ENCODE measurements at places on chromosomes 4 and X.
A peak's percentile ranks its signal among the peaks of the same experiment; 100 is the strongest.

GRCh38 chr4:74474345-74475090, 29.6 kb downstream of the AREG start:
- H3K27me3 ChIP-seq = peaks cover 9% of the 10 kb centered on the region
- no peak overlapping the region for H3K27ac ChIP-seq
- H3K4me3 ChIP-seq = no peak overlapping the region

- no peaks in the 10 kb centered on the region for H3K4me1 ChIP-seq
- H3K27ac ChIP-seq = no peak overlapping the region
- no peak overlapping the region for H3K4me3 ChIP-seq
- H3K36me3 ChIP-seq = no peaks in the 10 kb centered on the region
- H3K27me3 ChIP-seq = no peaks in the 10 kb centered on the region
- no peak for DNase-seq
Measured at GRCh38 chr4:56630876-56631666, 50.0 kb downstream of the HOPX start.

- H3K4me3 ChIP-seq = no peak overlapping the region
- DNase-seq = no peak
- no peaks in the 10 kb centered on the region for H3K36me3 ChIP-seq
- H3K27me3 ChIP-seq = no peaks in the 10 kb centered on the region
- no peak overlapping the region for H3K27ac ChIP-seq
Measured at GRCh38 chr4:17206829-17207801, 304.8 kb downstream of the QDPR start.

GRCh38 chr4:110540982-110541451, 65.1 kb downstream of the ENPEP start:
- no peak for DNase-seq
- no peak overlapping the region for H3K27ac ChIP-seq
- no peaks in the 10 kb centered on the region for H3K36me3 ChIP-seq
- no peak overlapping the region for H3K4me3 ChIP-seq
- no peaks in the 10 kb centered on the region for H3K4me1 ChIP-seq

- H3K27me3 ChIP-seq = no peaks in the 10 kb centered on the region
- H3K36me3 ChIP-seq = no peaks in the 10 kb centered on the region
- H3K4me3 ChIP-seq = no peak overlapping the region
Measured at GRCh38 chr4:21554500-21554899, 394.1 kb downstream of the KCNIP4 start.

- no peaks in the 10 kb centered on the region for H3K27me3 ChIP-seq
- H3K36me3 ChIP-seq = no peaks in the 10 kb centered on the region
- no peak for DNase-seq
- H3K27ac ChIP-seq = no peak overlapping the region
- no peaks in the 10 kb centered on the region for H3K4me1 ChIP-seq
- H3K4me3 ChIP-seq = no peak overlapping the region
Measured at GRCh38 chrX:10496345-10496965, 123.9 kb downstream of the MID1 start.

GRCh38 chrX:22093550-22093949, 61.4 kb downstream of the PHEX start:
- no peaks in the 10 kb centered on the region for H3K27me3 ChIP-seq
- no peak overlapping the region for H3K4me3 ChIP-seq
- no peak for DNase-seq
- H3K27ac ChIP-seq = no peak overlapping the region
- H3K36me3 ChIP-seq = no peaks in the 10 kb centered on the region

DNA sequence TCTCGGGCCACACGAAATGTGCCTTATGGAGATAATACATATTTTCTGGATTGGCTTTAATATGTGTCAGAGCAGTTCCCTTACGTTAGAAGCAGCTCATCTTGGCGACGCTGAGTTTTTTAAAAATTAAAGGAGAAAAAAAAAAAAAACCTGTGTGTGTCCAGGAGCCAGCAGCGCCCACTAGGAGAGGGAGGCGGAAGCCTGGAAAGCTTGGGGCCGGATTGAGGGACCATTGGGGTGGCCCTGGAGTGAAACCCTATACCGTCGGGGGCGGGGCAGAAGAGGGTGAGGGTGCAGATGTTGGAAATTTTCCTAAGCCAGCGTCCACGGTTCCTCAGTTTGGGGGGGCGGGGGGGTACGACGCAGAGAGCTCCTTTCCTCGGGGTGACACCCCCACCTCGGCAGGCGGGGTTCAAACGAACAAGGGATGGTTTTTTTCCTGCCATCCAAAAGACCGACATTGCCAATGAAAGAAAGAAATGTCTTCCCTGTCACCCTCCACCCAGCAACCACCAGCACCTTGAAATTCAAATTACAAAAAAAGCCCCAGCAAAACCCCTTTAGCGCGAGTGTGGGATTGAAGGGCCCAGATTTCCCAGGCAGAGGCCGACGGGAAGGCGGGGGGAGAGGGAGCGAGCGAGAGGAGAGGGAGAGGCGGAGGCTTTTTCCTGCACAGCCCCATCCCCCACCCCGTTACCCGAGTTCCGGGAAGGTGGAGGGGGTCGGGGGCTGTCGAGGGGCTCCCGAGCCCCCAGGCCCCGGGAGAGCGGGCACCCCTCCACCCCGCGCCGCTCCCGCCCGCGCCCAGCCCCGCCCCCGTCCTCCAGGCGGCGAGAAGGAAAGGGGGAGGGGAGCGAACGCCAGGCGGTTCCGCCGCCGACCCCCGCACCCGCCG, 859 bp downstream of the SMARCA1 start:
- no peak overlapping the region for H3K27ac ChIP-seq
- H3K27me3 ChIP-seq = peaks cover 43% of the 10 kb centered on the region
- H3K4me1 ChIP-seq = peaks cover 5% of the 10 kb centered on the region
- peak overlapping the region; percentile 66 for H3K4me3 ChIP-seq
- no peaks in the 10 kb centered on the region for H3K36me3 ChIP-seq
- no peak for DNase-seq

- H3K27ac ChIP-seq = no peak overlapping the region
- no peaks in the 10 kb centered on the region for H3K27me3 ChIP-seq
- no peak overlapping the region for H3K4me3 ChIP-seq
- no peaks in the 10 kb centered on the region for H3K4me1 ChIP-seq
Measured at GRCh38 chr4:172995161-172995560, 173.4 kb upstream of the GALNT7 start.

DNA sequence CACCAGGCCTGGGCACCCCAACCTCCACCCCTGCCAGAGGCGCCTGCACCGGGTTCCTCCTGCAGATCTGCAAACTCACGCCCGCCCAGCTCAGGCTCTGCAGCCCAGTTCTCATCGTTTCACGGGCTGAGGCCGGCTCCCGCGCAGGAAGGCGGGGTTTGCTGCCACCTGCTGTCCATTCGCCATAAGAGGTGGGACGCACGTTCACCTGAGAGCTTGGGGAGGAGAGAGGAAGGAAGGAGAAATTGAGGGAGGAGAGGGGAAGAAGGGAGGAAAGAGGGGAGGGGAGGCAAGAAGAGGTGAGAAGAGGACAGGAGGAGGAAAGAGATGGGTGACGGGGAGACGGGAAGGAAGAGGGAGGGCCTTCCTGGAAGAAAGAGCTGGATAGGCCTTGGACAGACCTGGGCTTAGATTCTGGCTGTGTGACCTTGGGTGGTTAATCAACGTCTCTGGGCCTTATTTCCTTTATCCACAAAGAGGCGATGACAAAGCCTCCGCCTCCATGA, 114.5 kb downstream of the ADRA2C start:
- H3K4me3 ChIP-seq = no peak overlapping the region

DNA sequence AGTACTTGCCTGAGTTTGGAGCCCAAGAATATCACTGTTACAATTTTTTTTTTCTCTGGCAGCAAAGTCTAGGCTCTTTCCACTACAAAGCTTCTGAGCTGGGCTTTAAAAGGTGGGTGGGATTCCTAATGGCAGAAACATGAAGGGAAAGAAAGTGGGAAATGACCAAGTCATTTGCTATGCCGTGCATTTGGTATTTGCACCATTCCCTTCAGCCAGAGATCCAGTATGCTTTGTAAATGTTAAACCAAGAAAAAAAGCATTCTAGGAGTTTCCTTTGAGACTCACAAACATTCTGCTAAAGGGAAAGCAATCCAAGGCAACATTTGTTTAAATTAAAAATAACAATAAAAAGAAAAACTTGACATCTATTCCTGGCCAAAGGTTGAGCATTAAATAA, 451.2 kb downstream of the RAB28 start:
- H3K27me3 ChIP-seq = no peaks in the 10 kb centered on the region
- H3K4me3 ChIP-seq = no peak overlapping the region
- DNase-seq = no peak
- H3K36me3 ChIP-seq = no peaks in the 10 kb centered on the region
- no peaks in the 10 kb centered on the region for H3K4me1 ChIP-seq
- no peak overlapping the region for H3K27ac ChIP-seq

DNA sequence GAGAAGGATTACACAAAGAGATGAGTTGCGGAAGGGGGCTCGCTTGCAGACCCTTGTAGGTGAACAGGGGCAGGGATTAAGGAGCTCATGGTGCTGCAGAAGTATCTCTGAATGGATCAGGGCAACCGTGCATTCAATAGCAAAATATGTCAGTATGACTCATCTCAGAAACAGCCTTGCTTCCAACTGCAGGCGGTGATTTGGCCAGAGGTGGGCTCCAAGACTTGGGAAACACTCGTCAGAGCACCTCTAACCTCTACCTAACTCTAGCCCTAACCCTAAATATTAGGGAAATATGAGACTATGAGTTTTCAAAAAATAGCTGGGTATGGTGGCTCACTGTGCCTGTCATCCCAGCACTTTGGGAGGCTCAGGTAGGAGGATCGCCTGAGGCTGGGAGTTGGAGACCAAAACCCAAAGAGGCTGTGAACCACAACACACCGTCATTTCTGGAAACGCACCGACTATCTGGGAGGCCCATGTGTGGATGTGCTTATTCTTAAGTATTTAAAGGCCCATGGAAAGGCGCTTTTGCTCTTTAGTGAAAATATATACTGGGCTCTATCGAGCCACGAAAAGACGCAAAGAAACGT, 102.6 kb downstream of the DHRSX start:
- no peaks in the 10 kb centered on the region for H3K36me3 ChIP-seq
- H3K27ac ChIP-seq = no peak overlapping the region
- DNase-seq = no peak
- no peak overlapping the region for H3K4me3 ChIP-seq
- H3K27me3 ChIP-seq = no peaks in the 10 kb centered on the region

DNA sequence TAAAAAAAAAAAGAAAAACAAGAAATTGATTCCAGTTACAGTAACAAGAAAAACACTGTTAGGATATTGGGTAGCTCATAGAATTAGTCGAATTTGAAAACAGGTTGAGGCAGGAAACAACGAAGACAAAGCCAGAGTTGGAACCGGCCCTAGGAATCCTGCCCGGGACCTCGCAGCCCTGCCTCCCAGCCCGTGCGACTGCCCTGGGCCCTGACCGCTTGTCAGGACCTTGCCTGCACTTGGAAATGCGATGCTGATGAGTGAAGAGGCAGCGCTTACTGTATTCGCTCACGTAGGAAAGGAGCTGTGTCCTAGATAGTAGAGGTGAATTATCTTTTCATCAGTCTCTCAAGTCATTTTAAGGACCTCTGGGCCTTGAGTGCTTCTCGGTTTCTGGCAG, 611.7 kb upstream of the FAT1 start:
- DNase-seq = no peak
- H3K36me3 ChIP-seq = no peaks in the 10 kb centered on the region
- no peak overlapping the region for H3K4me3 ChIP-seq
- H3K4me1 ChIP-seq = no peaks in the 10 kb centered on the region
- H3K27me3 ChIP-seq = no peaks in the 10 kb centered on the region

- H3K36me3 ChIP-seq = no peaks in the 10 kb centered on the region
- H3K4me3 ChIP-seq = no peak overlapping the region
- DNase-seq = no peak
- no peak overlapping the region for H3K27ac ChIP-seq
- H3K4me1 ChIP-seq = no peaks in the 10 kb centered on the region
Measured at GRCh38 chrX:142184756-142185602, 20.1 kb downstream of the MAGEC2 start.

DNA sequence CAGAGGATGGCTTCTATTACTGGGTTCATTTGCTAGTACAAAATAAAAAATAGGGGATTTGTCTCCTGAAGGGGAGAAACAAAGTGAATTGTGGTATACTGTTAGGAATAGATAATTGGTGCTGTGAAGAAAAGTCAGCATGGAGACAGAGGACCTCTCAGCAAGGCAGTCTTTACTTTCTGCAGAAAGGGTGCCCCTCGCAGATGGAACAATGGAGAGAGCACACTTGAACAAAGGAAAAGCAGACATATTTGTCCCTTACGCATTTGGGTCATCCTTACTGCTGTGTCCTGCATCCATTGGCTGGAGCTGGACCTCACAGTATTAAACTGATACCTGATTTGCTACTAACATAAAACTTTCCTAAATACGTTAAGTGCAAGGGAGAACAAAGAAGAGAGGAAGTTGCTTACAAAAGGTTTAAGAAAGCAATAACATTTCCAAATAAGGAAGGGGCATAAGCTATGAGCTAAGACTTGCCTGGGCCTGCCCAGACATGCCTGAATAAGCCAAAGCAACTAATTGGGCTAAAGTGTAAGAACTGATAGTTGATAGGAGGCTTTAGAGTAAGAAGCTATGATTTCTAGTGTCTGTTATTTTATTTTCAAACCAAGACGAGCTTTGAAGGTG, 83.8 kb downstream of the CCKAR start:
- peaks cover 32% of the 10 kb centered on the region for H3K4me1 ChIP-seq
- H3K27me3 ChIP-seq = no peaks in the 10 kb centered on the region
- no peak overlapping the region for H3K4me3 ChIP-seq
